Nephron progenitor cell (in vitro differentiated cells): ENCODE measurements at places on chromosomes 6 and 20.

- peak; percentile 92 for DNase-seq
These were observed 176.7 kb downstream of the BMP7 start for GRCh38 chr20:57089699-57090144.

DNA sequence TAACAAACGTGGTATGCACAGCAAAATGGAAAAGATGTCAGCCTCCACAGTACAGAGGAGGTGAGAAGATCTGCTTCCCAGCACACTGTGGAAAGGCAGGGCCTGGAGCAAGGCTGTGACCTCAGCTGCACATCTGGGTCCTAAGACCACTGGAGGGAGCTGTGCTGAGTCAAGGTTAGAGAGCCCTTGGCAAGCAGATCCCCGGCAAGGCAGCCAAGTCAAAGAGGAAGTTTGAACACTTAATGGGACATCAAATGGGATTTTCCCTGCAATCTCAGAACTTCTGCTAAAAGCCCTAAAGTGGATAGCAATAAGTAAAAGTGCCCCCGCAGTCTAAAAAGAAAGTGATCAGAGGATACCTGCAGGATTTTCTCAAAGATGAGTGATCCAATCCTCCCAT is 39.5 kb downstream of the UNC5CL start:
- DNase-seq, result peak; percentile 46

DNA sequence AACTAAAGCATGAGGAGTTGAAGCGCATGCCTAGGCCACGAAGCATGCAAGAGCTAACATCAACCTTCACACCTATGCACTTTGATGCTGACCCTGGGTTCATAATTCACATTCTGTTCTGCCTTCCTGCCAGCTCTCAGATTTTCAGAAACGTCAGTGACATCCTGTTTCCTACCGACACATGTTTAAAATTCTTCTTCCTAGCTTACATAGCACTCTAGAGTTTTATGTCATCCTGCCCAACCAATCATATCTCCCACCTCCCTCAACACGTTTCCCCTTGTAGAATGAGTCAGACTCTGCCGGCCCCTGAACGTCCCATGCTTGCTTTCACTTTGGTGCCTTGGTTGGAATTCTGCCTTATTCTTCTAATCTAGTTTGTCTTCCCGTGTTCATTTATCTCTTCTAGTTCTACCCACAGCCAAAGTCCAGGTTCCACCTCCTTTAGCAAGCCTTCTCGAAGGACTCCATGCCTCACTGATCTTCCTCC is 97.2 kb upstream of the MAP7 start:
- no peak for DNase-seq

- no peak for DNase-seq
These were observed 168.1 kb downstream of the GRM4 start for GRCh38 chr6:33977606-33978411.

- no peak for DNase-seq
These were observed 157.9 kb downstream of the MRPL14 start for GRCh38 chr6:43969158-43969981.

DNA sequence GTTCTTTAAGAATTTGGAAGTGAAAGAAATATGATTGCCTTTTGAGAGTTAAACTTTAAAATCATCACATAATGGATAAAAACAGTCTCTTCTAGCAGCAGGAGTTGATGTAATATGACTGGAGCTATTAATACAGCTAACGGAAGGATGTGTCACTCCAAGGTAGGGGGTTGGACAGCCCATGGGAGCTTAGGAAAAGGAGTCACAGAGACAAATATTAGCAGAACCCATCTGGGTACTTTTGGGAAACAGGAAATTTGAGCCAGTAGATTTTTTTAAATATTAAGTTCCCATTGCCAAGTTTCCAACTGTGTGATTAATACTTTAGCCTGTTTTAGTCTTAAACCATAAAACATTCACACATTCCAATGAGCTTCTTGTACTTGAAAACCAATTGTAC is 164.7 kb upstream of the RIMS1 start:
- no peak for DNase-seq

- no peak for DNase-seq
These were observed 56.2 kb upstream of the EPB41L1 start for GRCh38 chr20:36098364-36098763.

DNA sequence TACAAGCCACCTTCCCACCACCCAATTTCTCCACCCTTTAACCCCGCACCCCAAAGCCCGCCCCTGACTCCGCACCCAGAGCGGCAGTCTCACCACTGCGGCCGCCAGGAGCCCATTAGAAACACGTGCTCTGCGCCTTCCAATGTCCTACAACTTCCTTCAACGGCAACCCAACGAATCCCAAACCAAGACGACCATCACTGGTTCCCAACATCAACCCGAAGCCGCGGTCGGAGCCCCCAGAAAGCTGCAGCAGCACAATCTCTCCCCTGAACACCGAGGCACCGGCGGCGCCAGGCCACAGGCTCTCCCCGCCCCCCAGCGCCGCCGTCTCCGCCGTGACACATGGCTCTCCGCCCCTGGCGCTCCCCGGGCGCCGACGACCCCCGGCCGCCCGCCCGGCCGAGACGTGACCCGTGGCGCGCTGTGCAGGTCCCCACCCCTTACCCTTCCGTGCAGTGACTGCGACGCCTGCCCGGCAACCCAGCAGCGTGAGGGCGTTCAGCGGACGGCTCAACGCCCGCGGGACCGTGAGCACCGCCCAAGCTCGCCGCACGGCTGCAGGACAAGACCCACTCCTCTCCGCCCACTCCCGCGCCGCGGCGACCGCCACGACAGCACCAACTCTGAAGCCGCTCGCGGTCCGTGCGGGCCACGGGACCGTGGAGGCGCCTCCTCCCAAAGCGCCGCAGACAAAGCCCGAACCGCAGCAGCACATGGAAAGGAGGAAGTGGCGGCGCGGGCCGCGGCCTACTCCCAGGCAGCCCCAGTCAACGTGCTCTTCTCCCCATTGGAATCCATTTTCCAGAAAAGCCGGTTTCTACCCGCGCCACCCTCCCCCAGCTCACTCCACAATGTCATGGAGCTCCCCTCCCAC is 551 bp downstream of the SYNCRIP start:
- peak; percentile 61 for DNase-seq

GRCh38 chr6:12097791-12098190 is 85.7 kb downstream of the HIVEP1 start:
- DNase-seq, result no peak

DNA sequence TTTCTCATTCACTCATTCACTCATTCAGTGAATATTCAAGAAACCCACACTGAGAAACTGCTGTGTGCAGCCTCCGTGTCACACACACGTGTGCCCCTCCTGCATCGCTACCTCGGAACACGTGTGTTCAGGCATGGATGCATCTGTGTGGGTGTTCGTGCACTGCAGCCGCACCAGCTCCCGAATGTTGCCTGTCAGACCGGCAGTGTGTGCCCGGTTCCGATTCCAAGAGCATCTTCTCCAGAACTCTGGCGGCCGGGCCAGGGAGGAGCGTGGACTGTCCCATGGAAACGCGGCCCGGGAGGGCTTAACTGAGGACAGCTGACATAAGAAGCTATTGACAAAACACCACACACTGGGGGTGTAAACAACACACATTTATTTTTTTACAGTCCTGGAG is 216.0 kb downstream of the DLL1 start:
- no peak for DNase-seq

DNA sequence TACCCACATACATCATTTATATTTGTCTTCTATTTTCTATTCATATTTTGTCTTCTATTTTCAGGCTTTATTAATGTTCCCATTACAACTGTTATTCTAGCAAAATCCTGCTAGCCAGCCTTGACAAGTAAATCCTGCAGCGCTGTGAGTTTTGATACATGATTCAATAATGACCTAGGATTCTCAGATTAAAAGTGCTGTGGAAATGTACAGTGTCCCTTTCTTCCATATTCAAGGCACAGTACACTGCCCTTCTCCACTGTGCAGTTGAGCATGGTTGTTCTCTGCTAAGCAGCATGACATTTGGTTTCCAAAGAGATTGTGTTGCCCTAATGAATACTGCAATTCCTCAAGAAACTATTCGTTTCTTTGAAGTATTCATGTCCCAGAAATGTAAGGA is 5.8 kb upstream of the HEY2 start:
- DNase-seq, result no peak

DNA sequence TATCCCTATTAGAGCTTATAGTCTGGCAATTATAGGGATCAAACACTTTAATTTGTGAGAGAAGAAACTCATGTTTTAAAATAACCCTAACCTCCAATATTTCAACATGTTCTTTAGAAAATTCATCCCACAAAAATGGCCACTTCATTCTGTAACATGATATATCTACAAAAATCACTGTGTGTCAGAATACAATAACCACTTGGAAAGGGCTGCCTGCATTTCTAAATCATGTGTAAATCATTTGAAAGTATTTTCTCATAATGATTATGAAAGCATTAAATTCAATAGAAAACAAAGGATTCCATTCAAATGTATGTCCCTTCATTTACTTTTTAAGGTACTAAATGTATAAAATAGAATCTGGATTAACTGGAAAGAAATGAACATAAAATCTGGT is 101.4 kb upstream of the NHSL1 start:
- no peak for DNase-seq

DNA sequence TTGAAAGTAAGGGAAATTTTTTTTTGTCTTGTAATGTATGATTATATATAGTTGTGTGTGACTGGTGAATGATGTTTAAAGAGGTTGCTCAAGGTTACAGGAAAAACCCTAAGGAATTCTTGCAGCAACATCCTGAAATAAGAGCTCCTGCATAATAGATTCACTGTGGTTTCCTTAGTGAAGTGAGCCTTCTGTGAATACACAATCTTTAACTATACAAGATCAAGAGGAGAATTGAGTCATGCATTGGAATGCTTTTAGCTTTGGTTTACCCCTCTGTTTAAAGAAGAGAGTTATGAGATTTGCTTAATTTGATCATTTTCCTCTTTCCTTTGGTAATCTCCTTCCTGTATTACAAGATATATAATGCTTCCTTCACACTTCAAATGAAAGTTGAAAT is 141.6 kb upstream of the EYA4 start:
- DNase-seq, result no peak

DNA sequence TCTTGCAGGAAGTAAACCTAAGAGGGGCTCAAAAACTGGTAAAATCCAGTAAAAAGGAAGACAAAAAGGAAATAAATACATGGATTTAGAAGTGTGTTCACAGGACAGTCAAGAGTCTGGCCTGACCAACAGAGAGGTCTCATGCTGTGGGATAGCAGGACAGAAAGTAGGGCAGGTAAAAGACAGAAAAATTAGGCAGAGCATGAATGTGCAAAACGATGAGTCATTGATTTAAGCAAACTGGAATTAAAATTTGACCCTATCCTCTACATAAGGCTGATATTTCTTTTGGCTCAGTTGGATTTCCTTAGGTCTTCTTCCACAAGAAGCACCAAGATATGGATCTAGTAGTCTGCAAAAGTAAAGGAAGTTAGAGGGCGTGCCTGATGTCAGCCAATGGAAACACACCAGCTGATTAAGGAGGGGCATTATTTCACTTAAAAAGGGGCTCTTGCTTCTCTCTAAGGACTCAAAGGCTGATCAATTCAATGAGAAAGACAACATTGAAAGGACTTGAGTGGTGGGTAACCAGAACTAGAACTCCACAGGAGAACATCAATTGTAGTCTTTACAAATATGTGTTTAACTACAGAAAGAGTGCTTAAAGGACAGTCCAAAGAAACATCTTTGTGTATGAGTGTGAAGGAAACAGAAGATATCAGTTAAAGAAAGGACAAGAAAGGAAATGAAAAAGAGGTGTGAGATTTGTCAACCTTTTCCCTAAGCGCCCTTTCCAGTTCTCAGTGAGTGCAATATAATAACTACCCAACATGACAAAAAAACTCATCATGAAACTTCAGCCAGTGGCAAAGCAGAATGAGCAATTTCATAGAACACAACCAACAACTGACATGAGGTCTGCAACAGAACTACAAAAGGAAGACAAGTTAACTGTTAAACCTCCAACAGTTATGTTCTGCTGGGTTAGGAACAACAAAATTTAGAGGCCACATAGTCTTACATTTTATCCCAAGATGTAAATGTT is 19.4 kb upstream of the MYB start:
- DNase-seq, result no peak

- DNase-seq, result no peak
These were observed 218.1 kb downstream of the LRFN2 start for GRCh38 chr6:40369042-40369441.

GRCh38 chr6:121516331-121516730 is 80.9 kb downstream of the GJA1 start:
- no peak for DNase-seq

- no peak for DNase-seq
These were observed 49.1 kb downstream of the TTI1 start for GRCh38 chr20:37984018-37984785.

DNA sequence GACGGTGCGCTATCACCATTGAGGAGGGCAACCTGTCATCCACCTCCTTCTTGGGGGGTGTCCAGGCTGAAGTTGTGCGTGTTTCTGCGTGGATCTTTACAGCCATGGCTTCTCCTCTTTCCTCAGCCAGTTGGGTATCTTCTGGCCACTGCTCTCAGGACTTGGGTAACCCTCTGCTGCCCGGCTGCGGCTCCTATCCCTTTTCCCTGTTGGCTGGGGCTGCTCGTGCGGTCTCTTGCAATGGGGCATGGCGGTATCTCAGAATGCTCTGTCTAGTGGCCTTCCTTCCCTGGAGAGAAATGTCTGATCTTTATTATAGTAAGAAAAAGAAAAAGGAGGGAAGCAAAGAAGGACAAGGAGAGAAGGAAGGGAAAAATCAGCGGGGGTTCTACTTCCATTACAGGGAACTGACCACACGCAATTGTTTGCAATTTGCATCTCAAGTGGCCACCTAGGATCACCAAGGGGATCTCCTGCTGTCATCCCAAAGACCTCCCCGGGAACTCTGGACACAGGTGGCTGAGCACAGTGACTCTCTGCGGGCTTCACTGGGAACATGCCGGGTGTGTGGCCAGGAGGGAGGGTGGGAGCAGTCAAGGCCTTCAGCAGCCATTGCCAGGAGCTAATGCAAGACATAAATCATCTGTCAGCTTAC is 60.8 kb downstream of the NPEPL1 start:
- peak; percentile 26 for DNase-seq

GRCh38 chr20:62589150-62589498 is 53.2 kb upstream of the SLCO4A1 start:
- DNase-seq, result no peak

- no peak for DNase-seq
These were observed 225.1 kb downstream of the BCKDHB start for GRCh38 chr6:80331522-80331921.

GRCh38 chr20:47011984-47012383 is 117.3 kb downstream of the EYA2 start:
- DNase-seq, result no peak

DNA sequence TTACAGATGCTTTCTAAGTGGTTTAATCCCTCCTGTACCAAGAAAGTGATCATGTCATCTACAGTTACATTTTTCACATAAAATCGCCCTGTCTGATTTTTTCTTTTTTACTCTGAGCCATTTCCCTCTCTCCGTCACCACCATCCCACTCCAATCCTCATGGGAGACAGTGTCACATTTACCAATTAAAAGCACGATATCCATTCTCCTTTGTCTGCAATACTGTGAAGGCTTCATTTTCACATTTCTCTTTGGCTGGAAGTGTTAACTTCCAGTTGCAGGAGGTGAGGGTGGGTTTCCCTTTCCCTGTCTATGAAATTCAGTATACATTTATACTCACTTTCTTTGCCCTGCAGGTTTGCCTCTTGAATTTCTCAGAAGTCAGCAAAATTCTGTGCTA is 372.7 kb upstream of the CNR1 start:
- no peak for DNase-seq
